ENCODE measurements at places on chromosomes 11 and 22.

DNA sequence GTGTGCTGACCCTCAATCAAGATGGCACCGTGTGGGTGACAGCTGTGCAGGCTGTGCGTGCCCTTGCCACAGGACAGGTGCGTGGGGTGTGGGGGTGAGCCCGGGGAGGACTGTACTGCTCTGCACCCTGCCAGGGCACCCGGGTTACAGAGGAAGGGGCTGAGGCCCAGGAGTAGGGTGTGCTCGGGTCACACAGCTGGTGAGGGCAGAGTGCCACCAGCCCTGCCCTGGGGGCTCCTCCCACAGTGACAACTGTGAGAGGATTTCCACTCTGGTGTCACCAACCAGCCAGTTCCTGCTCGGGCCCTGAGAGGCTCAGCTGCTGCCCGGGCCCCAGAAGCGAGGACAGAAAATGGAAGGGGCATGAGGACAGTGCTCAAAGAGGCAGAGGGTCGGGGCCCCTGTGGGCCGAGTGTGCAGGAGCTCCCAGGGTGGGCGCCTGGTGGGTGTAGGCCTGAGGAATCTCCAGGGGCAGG, 20.5 kb downstream of the TRMU start:
- DNase-seq, result no peak

DNA sequence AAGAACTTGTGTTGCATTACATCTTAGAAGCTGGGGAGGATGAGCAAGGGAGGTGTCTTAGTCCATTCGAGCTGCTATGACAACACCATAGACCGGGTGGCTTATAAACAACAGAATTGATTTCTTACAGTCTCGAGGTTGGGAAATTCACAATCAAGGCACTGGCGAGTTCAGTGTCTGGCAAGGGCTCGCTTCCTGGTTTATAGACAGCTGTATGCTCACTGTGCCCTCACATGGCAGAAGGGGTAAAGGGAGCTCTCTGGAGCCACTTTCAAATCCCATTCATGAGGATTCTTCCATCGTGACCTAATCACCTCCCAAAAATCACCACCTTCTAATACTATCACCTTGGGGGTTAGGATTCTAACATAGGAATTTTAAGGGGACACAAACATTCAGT, 150.0 kb upstream of the NECTIN1 start:
- no peak for DNase-seq

DNA sequence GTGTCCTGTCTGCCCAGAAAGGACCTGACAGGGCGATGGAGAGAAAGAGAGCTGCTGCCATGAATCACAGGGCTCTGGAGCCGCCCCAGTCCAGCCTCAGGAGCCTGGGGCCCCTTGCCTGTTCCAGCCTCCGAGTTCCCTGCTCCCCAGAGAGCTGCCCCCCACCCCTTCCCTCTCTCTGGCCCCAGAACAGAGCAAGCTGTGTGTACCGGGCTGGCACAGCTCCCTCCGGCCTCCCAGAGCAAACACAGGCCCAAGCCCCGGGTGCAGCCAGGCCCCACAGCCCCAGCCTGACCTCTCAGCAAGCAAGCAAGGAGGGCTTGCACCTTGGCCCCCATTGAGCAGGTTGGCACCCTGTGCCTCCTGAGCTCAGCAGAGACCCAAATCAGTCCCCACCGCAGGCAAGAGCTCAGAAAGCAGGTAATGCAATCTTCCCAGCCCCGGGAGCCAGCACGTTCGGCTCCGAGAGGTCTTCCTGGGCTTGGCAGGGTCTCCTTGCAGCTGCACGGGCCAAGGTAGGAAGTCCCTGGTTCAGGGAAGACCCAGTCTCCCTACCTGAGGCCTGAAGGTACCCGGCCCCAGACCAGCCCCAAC, 1.4 kb downstream of the PACSIN3 start:
- DNase-seq, result no peak

GRCh38 chr11:5291207-5291838, 10.4 kb downstream of the OR51B4 start:
- DNase-seq, result peak; percentile 87

- DNase-seq, result no peak
These were observed 163.2 kb downstream of the CHST1 start for GRCh38 chr11:45502226-45502545.

GRCh38 chr11:33735271-33736147, 714 bp downstream of the CD59 start:
- peak; percentile 80 for DNase-seq
